Stimulated activated CD8-positive, alpha-beta memory T cell treated with anti-CD3 and anti-CD28 coated beads, Interleukin-4, amount 100 ng/mL, for 24 hours (primary cell): ENCODE measurements at places on chromosomes 3 and 15.

GRCh38 chr3:101084404-101084803, 91.2 kb upstream of the ABI3BP start:
- no peak for DNase-seq

DNA sequence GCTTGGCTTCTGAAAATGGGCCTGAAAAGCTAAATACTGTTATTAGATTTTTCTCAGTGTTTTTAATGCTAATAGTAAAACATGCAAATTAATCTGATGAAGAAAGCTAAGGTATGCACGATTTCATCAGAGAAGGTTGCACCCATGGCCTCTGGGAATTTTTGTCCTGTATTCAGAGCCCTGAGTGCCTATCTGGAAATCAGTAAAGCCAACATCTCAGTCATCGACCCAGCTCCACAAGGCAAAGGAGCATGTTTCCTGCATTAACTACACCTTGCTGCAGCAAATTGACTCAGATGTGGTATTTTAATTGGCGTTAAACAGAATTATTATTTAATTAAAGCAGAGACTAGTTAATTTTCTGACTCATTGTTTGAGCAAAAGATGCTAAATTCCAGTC, 49.0 kb upstream of the TP63 start:
- DNase-seq, result no peak

- DNase-seq, result no peak
These were observed 54.4 kb downstream of the ULK4 start for GRCh38 chr3:41907330-41908073.

DNA sequence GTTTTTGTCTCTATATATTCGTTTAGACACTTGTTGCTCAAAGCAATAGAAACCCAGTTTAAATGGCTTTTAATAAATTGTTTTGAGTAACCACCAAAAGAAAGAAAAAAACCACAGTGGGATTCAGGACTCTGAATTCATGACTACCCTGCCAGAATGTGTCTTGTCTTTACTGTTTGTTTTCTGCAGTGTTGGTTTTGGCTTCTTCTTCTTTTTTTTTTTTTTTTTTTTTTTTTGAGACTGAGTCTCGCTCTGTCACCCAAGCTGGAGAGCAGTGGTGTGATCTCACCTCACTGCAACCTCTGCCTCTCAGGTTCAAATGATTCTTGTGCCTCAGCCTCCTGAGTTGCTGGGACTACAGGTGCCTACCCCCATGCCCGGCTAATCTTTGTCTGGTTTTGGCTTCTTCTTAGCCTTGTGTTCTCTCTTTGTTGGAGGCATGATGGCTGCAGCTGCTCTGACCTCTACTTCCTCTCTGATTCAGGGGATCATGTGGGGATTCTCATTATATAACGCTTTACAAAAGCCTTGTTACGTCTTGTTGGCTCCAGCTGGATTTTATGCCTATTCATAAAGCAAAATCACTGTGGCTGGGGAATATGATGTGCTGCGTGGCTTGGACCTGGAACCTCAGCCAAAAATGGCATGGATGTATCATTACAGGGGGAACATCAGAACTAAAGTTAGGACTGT, 54.0 kb downstream of the PLS1 start:
- DNase-seq, result no peak

- DNase-seq, result no peak
These were observed 151.1 kb downstream of the CTNNB1 start for GRCh38 chr3:41350441-41350840.

DNA sequence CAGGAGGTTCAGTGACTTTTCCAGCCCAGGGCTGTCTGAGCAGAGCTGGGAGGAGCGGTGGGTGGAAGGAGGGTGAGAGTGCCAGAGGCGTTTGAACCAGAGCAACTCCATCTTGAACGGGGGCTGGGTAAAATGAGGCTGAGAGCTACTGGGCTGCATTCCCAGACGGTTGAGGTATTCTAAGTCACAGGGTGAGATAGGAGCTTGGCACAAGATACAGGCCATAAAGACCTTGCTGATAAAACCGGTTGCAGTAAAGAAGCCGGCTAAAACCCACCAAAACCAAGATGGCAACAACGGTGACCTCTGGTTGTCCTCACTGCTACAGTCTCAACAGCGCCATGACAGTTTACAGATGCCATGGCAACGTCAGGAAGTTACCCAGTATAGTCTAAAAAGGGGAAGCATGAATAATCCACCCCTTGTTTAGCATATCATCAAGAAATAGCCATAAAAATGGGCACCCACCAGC, 60.2 kb downstream of the ABTB1 start:
- DNase-seq, result no peak

GRCh38 chr3:129023909-129024308, 22.8 kb downstream of the EFCC1 start:
- DNase-seq, result no peak

- no peak for DNase-seq
These were observed 39.7 kb upstream of the SLC2A2 start for GRCh38 chr3:171066206-171066605.

DNA sequence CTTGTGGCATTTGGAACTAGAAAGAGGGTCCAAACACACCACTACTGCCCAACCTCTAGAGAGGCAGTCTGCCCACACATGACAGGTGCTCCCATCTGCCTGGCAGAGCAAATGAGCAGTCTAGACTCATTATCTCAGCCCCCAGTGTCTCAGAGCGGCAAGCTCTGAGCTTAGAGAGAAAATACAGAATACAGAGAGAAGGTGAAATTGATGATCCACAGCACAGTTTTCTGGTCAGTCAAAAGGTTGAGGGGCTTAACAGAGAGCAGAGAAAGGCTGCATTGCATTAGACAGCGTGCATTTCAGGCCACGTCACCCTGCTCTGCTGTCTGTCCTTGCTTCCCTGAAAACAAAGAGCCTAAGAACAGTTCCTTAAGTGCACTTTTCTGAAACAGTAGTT, 135.1 kb downstream of the KCNMB2 start:
- no peak for DNase-seq

GRCh38 chr3:141049681-141050080, 1.5 kb upstream of the SPSB4 start:
- no peak for DNase-seq

DNA sequence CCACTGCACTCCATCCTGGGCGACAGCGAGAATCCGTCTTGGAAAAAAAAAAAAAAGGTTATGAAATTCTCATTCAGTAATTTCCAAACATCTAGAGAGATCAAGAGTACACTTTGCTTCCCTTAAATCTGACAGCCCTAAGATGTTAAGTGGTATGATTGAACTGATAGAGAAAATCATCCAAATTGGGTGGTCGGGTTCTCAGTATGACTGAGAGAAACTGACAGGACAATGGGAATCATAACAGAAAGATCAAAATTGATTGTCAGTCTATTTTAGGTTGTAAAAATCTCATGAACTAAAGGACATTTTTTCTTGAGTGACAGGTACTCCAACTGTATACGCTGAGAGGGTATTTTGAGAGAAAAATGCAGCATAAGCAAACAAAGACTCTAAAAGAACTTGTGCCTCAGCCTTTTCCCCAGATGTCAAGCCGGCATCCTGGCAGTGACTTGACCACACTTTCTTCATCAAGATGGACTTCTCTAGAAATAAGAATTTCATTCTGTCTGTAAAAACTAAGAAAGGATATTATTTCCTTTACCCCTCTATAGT, 65.8 kb downstream of the MYO5A start:
- no peak for DNase-seq

DNA sequence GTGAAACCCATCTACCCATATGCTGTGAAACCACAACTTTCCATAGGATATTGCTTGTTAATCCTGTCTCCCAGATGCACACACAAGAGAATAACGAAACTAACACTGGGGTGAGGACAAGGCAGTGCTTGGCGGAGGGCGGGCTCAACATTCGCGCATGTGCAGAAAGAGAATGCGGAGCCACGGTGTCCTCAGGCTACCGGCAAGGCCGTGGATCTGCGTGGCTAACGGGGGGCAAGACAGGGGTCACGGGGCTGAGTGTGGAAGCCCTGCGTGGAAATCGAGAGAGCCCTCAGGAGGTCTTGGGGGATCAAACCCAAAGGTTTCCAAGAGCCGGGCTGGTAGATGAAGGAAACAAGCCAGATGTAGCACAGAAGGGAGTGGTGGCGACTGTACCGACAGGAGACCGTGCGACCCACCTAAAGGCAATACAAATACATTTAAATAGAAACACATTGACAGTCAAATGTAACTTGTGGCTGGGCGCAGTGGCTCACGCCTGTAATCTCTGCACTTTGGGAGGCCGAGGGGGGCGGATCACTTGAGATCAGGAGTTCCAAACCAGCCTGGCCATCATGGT, 48.5 kb upstream of the TRA2B start:
- DNase-seq, result no peak

DNA sequence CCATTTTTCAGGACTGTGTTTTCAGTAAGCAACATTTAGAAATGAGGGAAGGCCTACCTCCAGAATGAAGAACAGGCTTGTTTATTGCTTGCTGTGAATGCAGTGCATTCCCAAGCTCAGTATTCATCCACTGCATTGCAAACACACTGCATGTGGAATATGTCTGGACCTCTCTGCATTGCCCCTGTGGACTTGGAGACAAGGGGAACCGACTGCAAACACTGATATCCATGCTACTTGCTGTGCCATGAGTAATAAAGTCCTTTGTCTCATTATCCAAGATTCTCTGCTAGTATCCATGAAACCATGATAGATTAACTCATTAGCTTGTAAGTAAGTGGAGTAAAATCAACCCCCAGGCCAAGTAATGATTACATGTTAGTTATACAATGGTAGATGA, 301.2 kb upstream of the NR2E3 start:
- no peak for DNase-seq

DNA sequence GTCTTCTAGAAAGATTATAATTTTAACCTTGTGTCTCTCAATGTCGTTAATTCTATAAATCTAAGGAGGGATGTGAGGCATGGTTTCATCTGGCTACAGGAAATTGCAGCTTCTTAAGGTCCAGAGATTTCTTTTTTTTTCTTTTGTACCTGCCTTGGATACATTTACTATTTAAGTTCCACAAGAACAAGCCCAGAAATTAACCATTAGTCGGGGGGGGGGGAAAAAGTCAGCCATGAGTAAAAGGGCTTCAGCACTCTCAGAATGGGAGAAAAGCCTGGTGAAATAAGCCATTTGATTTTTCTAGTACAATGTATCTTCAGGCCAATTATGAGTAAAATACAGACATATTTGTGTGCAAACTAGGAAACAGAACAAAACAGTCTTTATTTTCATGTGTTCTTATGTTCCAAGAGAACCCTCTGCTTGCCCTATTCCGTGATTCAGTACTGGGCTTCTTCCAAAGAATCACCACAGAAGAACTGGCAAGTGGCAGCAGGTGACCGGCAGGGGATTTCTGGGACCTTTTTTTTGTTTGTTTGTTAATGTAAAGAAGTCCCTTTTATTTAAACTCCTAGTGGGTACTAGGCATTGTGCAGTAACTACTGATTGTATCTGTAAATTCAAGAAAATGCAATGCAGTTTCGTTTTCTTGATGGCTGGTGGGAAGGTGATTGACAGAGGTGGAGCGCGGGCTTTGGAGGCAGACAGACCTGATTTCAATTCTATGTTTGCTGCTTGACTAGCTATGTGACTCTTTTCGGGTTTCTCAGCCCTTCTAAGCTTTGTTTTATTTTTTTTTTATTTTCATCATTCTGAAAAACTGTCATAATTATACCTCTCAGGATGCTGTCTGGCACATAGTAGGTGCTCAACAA, 82.5 kb downstream of the PEX5L start:
- DNase-seq, result no peak

- DNase-seq, result no peak
These were observed 76.9 kb downstream of the ETFA start for GRCh38 chr15:76234337-76234889.

DNA sequence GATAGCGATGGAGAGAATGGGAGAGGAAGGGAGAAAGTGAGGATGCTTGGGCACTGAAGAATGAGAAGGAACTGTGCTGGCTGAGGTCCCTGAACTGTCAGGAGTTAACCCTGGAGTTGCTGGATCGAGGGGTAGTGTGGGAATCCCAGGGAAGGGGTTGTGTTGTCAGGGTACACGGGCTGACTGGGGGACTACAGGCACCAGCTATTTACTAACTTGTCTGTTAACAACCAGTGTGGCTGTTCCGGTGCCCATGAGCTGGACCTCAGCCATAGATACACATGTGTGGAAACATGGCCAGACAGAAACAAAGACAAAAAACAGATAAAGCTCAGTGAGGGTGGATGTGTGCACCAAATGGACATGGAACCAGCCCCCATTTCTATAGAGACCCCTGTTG, 55.1 kb downstream of the GASK1A start:
- DNase-seq, result no peak
